ENCODE measurements at places on chromosomes 2 and 18.

- DNase-seq = no peak
These were observed 27.3 kb downstream of the PREPL start for GRCh38 chr2:44333994-44334393.

DNA sequence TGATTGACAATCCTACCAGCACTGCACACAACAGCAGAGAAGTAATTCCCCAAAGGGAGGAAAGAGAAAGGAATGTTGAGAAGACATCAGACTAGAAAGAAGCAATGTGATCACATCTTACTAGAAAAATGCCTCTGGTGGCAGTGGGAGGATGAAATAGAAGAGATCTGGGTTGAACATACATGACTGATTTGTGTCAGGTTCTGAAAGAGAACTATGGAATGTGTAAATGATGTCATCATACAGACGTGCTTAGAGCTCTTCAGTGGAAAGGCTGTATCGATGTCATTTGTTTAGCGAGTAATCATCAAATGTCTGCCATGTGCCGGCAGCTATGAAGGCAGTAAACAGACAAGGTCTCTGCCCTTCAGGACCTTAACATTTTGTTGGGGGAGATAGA lies 24.9 kb downstream of the GORASP2 start:
- peak; percentile 33 for DNase-seq

DNA sequence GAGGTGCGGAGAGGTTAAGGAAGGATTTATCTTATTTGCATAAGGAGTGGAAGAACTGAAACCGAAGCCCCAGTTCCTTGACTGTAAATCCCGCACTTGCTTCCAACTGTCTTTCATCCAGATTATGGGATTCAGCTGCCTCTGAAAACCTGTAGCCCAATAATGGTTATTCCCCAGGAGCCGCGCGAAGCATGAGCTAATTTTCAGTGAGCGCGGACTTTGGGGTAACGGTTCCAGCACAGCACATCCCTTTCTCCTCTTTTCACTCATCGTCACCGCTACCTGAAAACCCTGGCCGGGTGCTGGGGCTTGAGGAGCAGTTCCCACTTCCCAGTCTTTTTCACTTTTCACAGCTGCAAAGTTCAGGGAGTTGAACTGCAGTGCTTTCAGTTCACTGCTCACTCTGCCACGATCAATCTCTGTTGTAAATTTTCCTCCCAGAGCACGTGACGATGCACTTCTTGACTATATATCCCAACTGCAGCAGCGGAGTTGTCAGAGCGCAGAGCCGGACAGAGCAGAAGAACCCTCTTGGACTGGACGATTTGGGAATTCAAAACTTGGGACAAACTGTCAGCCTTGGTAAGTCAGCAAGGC lies at the start of gene KCNE4:
Gene KCNE4, plus strand, starts transcription at position 498 of the 597 bp plus-strand sequence. CDS start 641 bp downstream, outside the sequence.
- DNase-seq = peak; percentile 89

GRCh38 chr2:72932045-72932740 lies 14.9 kb downstream of the EMX1 start:
- DNase-seq = peak; percentile 8

DNA sequence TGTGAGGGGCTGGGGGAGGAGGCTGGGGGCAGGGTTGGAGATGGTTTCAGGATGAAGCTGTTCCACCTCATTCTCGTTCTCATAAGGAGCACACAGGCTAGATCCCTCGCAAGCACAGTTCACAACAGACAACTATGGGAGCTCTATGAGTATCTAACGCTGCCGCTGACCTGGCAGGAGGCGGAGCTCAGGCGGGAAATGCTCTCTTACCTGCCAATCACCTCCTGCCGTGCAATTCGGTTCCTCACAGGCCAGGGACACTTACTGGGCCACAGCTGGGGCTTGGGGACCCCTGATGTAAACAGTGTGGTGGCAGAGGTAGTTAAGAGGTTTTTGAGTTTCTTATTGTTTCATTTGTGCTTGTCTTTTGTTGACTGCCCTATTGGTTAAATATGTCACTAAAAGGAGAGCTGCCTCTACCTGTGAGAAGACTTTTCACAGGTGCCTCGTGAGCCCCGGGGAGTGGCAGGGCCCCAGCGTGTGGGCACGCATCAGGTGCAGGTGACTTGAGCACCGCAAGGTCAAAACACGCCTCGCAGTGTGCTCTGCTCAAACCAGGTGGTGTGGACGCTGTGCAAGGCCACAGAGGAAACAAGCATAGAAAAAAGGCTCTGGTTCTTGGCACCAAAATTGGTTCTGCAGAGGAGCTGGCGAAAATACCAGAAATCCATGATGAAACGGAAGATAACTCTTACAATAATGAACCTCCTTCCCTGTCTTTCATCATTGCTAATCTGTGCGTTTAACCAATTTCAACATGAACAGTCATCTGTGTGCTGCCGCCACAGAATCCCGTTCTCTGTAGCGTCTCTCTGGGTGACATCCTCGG lies 10.2 kb downstream of the MLPH start:
- peak; percentile 63 for DNase-seq

DNA sequence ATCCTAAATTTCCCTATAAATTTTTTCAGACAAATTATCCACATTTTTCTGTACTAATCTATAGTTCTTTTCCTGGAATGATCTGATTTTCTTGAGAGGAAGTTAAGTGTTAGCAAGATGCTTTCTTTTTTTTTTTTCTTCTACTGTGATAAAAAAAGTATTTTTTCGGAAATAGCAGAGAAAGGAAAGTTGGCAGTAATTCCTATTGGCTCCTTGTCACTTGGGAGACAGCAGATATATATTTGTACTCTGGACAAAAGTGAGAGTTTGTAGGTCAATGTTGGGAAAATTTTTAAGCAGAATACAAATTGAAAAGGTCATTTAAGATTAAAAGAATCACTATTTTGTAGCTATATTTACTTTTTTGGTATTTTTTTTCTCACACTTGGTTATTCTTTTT lies 635.7 kb upstream of the NRXN1 start:
- no peak for DNase-seq

GRCh38 chr2:35973132-35973736 lies 382.3 kb upstream of the CRIM1 start:
- peak; percentile 31 for DNase-seq

- no peak for DNase-seq
These were observed 37.5 kb downstream of the SLC5A7 start for GRCh38 chr2:108023776-108024175.

- no peak for DNase-seq
These were observed 5.5 kb downstream of the CYB5A start for GRCh38 chr18:74286106-74286855.

DNA sequence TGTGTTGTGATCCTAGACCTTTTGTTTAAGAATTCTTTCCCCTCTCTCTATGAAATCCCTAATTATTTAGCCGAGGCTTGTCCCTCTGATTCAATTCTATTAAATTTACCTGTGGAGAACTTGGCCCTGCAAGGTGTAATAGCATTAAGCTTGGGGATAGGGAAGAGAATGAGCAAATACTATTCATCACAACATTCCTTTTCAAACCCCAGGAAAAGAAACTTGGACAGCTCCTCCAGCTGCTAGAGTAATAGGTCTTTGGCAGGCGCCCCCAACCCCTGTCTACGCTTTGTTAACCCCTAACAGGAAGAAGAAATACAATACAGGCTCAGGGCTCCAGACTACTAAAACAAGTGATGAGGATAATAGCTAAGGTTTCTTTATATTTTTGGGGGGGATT lies 957.0 kb downstream of the CPS1 start:
- DNase-seq = no peak

- DNase-seq = no peak
These were observed 661.5 kb downstream of the ERBB4 start for GRCh38 chr2:211877061-211877460.

- DNase-seq = no peak
These were observed 16.4 kb downstream of the RSAD2 start for GRCh38 chr2:6893876-6894482.

GRCh38 chr18:69897397-69898108 lies 50.1 kb downstream of the CD226 start:
- no peak for DNase-seq

DNA sequence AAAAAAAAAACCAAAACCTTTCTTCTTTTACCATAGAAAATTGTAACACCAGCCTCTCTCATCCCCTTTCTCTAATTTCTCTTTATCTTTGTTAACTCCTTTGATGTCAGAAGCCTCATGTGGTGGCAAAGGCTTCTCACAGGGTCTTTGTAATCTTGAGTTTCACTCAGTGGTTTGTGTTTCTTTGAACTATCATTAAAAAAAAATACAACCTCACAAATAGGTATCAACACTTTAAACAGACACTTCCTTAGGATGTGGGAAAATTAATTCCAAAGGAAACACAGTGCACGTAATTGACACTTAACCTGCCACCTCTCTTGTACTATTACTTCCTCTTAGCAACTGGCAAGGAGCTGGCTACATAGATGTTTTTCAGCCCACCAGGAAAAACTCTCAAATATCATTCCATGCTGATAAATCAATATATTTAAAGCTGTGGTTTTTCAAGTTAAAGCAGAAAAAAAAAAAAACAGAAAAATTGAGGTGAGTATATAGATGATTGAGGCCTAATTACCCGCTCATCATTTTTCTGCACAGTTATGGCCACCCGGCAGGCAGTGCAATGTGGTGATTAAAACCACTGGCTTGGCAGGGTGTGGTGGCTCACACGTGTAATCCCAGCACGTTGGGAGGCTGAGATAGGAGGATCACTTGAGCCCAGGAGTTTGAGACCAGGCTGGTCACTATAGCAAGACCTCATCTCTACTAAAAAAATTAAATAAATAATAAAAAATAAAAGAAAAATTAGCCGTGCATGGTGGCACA lies 193.5 kb downstream of the MYO3B start:
- no peak for DNase-seq

- no peak for DNase-seq
These were observed 46.4 kb downstream of the GAD1 start for GRCh38 chr2:170863087-170863486.

GRCh38 chr2:179946810-179947615 lies 60.1 kb downstream of the CWC22 start:
- no peak for DNase-seq

DNA sequence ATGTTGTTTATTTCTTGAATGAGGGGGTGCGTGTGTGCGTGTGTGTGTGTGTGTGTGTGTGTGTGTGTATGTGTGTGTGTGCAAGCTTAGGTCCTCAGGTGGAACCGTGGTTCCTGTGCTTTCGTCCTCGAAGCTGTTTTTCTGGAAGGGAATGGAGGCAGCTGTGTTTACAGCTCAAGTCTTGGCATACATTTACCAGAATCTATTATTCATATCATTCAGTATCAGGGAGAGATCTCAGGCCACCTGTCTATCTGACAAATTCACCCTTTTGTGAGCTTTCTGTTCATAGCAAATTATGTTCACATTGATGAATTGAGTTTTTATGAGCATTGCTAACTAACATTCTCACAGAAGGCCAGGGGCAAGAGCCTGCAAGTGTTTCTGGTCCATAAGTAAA lies 550.4 kb downstream of the ARHGAP15 start:
- no peak for DNase-seq

DNA sequence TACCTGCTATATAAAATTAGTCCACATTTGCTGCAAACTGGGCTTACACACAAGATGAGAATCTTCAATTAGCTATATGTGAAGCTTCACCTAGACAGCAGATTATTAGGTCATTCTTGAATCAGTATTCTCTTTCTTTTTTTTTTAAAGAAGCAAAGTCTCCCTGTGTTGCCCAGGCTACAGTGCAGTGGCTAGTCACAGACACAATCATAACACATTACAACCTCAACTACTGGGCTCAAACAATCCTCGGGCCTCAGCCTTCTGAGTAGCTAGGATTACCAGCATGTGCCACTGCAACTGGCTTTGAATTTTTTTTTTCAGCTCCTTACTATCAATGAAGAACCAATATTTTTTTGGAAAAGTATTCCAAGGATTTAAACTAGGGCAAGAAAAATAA lies 30.5 kb downstream of the OLA1 start:
- DNase-seq = no peak

DNA sequence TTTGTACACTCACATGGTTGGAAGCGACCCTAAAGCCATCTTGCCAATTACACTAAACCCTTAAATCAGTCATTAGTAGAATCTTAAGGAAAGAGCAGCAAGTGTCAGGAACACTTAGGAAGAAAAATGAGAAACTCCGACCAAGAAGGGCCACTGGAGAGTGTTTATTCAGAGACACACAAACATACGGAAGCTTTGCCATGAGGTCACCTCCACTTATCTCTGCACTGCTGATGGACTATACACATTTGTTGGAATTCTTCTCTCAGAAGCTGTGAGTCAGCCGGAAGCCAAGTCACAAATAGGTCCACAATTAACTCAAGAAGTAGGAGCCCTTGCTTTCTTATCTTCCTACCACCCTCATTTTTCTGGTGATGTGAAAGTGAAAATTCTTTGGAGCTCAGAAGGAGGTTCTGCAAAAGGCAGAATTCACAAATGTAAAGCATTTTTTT lies 21.6 kb downstream of the BMP10 start:
- no peak for DNase-seq

DNA sequence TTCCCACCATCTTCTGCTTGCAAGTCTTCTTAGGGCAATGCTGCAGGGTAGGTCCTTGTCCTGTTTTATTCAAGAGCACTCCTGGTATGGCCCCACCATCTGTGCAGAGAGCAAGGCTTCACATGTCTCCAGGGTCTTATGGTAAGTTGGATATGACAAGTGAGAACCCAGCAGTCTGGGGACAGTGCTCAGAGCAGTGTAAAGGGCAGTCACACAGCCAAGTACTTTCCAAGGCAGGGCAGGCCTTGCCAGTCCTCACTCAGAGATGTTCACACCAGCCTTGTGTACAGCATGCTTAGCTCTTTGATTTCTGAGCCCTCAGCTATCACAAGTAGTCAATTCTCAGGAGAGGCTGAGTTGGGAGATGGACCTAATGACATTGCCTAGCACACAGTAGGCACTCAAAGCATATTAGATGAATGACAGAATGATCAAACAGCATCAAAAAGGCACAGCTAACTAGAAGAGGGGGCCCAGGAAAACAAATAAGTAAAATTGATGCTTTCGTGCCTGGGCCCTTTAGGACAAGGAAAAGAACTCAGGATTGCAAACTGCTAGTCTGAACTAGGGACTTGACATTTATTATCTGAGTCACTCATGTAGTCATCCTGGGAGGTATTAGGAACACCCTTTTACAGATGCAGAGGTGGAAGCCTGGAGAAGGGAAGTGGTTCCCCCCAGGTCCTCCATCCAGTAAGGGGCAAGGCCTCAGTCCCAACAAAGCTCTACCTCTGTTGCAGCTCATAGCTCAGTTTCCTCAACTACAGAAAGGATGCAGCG lies 86.7 kb upstream of the CTAGE1 start:
- peak; percentile 67 for DNase-seq

DNA sequence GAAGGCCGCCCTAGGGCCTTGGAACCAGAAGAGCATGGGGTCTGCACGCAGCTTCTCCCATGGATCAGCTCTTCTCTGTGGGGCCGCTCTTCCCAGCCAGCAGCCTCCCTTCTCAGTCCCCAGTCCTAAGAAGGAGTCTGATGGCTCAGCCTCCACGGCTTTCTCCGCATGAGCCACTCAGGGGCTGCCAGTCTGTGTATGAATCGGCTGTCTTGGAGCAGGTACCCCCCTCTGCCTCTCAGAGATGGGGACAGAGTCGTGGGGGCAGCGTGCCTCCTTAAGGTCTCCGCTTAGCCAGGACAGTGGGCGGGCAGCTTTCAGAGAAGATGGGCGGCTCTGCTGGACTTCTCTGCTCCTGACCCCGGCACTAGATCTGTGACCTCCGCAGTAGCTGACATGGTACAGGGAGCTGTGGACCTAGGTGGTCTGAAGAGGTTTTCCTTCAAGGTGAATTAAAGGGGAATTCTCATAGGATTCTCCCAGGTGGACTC lies 21.6 kb downstream of the INPP5D start:
- DNase-seq = no peak

Measured in fibroblast of skin of abdomen (primary cell).